ENCODE measurements at places on chromosomes 3 and 15.
A peak's percentile ranks its signal among the peaks of the same experiment; 100 is the strongest.

DNA sequence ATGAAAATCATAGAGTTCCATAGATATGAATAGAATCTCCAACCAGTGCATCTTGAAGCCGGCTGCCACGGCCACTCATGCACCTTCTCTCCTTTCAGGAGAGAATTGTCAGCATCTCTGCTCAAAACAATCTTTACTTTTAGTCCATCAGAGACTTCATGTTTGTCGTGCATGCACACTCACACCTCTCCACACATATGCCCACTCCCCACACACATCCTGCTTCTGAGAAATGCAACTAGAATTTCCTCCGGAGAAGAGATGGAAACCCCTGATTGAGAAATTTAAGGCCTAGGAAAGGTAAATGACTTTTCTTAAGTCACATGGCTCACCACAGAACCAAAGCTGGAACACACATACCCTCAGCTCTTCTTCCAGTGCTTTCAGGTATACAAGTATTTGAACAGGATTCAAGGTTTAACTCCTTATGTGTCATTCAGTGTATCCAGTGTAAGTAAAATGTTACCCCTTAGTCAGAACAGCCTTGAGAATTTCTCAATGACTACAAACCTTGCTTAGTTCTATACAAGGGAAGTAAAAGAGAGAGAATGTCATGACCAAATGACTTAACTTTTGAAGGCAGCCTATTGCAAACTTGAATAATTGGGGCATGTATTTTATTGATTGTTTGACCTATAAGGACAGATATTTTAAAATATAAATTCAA is 69.1 kb upstream of the TSEN2 start:
- DNase-seq: peak; percentile 25

GRCh38 chr3:150538324-150539208 is 7.7 kb downstream of the SERP1 start:
- DNase-seq: no peak

DNA sequence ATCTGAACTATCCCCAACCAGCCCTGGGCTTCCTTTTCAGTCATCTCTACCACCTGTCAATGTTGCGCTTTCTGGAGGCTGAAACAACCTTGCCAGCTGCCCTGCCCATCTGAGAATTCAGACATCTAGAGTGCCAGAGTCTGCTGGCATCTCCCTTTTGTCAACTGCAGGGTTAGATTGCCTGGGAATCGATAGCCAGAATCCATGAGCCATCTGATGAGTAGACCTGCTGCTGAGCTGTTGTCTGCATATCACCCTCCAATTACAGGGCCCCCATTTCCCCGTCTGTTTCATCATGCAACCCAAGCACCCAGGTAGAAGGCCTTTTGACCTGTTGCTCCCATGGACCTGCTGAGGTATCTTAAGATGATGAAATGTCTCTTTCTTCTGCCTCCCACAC is 280.1 kb downstream of the EPHB1 start:
- DNase-seq: no peak

- no peak for DNase-seq
Observed at GRCh38 chr15:76393614-76394013, 57.0 kb downstream of the ISL2 start.

DNA sequence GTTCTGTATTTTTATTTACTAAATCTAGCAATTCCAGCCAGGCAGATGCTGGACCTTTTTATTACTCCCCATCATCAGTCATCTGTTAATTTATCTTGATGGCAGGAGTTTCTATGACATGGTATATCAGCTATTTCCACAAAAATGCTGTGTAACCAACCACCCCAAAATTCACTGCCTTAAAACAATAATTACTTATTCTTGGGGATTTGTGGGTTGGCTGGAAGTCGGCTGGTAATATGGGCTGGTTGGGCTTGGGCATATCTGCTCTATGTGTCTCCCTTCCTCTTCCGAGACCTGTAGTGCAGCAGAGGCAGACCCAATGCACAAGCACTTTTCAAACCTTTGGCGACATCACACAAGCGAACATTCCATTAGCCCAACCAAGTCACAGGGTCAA is 92.1 kb upstream of the UBE2E1 start:
- no peak for DNase-seq

- DNase-seq: no peak
Observed at GRCh38 chr3:186922790-186923189, 7.5 kb upstream of the ST6GAL1 start.

GRCh38 chr3:32347343-32348125 is 44.1 kb upstream of the CMTM7 start:
- no peak for DNase-seq

GRCh38 chr15:51038162-51038973 is 56.3 kb downstream of the TNFAIP8L3 start:
- no peak for DNase-seq

- no peak for DNase-seq
Observed at GRCh38 chr3:66572938-66573710, 72.3 kb upstream of the LRIG1 start.

GRCh38 chr3:64501298-64501906 is 186.4 kb downstream of the ADAMTS9 start:
- no peak for DNase-seq

DNA sequence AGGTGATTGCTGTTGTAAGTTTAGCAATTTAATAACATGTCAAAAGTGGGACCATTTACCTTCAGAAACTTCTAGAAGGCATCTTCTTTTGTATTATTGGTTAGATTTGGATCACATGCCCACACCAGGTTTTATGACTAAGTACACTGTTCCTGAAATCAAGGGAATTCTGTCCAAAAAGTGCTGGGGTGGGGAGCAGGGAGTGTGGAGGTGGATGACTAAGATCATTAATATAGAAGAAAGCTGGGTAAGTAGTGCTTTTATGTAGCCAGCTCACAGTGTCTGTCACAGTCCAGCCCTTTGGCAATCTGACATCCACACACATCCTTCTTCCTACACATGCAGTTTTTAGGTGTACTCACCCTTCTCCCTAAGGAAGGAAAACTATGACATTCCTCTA is 120.0 kb downstream of the TMCO5A start:
- no peak for DNase-seq

DNA sequence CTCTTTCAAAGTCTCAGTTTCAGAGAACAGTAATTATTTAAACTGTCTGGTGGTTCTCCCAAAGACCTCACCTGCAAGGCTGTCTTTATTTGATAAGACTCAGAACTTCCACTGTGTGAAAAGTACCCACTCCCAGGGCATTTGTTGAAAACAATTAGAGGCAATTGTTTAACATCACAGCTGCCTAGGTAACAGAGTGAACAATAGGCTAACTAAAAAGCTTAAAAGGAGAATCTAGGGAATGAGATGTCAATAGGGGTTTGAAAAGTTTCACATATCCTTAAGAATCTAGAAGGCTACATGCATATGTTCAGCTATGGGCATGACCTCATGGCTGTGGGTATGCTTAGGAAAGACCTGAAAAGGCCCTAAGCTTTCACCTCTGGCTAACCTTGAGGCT is 2.9 kb upstream of the STRIT1 start:
- no peak for DNase-seq

DNA sequence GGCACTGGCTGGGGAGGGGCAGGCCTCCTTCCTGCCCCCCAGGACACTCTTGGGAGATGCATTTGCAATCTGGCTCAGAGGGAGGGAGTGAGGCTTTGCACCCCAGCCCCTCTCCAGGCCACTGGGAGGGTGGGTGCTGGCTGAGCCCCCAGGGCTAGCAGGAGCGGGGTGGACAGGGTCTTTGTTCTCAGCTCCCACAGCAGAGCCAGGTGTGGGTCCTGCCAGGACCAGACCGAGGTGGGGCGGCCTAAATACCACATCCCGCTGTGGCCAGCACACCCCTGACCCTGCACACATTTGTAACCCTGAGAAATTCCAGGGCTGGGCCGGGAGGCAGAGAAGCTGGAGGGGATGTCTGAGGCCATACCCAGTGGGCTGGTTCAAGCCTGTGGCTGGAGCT is 41.0 kb downstream of the STARD5 start:
- no peak for DNase-seq

DNA sequence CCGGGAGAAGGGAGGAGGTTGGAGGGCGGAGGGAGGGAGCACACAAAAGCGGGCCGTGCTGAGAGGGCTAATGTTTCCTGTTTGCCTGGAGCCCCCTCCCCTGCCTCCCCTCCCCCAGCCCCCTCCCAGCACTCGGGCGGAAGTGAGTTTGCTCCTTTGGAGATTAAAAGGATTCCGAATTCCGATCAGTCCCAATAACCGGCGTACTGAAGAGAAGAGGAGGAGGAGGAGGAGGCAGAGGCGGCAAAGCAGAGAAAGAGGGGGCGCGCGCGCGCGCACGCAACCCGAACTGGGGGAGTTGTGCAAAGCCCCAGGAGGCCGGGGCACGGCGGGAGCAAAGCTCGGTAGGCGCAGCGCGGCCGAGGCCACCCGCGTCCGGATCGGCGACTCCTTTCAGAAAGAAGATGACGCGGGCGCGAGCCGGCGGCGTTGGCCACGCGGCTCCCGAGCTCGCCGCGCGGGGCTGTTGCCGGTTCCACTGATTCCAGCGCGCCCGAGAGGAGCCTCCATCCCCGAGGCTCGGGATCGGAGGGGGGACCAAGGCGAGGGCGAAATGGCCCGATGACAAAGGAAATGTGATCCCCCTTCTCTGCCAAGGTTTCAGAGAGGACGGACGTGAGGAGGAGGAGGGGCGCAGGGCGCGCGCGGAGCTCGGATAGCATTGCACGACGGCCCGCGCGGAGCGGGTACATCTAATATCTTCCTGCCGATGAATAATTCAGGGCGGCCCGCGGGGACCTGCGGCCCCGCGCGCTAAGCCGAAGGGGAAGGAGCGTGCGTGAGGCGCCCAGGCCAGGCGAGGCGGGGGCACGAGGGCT is 1.1 kb upstream of the TRIM71 start:
- no peak for DNase-seq

DNA sequence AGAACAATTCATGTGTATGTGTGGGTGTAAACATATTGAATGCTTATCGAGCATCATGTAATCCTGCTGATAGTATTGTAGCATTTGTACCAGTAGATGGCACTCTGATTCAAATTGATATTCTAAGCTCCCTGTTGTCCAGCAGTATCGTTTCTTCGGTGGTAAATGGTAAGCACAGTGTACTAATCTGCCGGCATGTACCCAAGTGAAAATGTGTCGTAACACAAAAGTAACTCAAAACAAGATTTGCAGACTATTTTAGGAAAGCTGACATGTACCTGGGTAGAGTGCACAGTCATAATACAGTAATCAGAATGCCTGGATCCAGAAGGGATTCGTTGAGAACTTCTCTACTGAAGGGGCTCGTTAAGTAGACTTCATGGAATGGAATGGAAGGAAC is 31.7 kb upstream of the MNS1 start:
- DNase-seq: peak; percentile 56

DNA sequence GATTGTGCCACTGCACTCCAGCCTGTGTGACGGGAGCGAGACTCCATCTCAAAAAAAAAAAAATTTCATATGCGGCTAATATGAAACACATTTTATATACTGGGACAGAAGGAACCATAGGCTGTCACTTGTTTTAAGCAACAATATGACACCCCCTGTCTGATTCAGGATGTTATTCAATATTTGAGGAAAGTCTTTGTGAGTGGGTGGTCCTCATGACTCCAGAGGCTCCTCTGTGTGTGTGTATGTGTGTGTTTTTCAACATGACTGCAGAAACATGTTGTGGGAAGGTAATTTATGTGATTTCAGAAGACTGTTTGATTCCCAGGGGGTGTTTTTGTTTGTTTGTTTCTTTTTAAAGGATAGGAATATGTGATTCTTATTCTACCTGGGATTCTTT is 32.8 kb downstream of the MAP2K1 start:
- DNase-seq: no peak

GRCh38 chr3:133494469-133494868 is 79.0 kb upstream of the CDV3 start:
- DNase-seq: no peak

- no peak for DNase-seq
Observed at GRCh38 chr3:133717424-133717823, 28.8 kb upstream of the TF start.

DNA sequence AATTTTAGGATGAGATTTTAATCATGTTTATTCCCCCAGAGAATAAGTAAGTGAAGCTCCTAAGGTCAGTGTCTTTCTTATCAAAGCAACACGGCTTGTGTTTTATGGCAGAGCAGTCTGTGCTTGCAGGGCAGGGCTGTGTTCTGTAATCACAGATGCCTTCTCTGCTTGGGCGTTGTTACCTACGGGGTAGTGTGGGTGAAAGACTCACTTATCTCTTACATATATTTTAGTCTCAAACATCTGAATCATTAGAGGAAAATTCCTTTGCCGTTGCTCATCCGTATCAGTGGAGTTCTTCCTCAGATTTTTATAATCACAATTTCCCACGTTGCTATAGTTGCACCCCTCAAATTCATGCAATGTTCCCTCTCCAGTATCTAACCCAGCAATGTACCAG is 271.7 kb upstream of the MEIS2 start:
- no peak for DNase-seq

DNA sequence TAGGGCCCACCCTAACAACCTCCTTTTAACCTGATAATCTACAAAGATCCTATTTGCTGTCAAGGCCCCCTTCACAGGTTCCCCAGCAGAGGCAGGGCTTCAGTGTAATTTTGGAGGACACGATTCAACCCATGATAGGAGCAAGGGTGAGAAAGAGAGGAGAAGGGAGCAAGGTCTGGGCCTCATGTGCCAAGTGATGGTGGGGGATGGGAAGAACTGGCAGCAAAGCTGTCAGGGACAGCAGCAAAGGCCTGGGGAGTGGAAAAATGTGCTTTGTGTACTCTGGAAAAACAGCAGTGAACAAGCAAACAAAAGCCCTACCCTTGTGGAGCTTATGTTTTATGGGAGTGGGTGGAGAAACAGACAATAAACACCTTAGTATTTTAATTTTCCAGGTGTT is 2.7 kb upstream of the GALNT15 start:
- no peak for DNase-seq

DNA sequence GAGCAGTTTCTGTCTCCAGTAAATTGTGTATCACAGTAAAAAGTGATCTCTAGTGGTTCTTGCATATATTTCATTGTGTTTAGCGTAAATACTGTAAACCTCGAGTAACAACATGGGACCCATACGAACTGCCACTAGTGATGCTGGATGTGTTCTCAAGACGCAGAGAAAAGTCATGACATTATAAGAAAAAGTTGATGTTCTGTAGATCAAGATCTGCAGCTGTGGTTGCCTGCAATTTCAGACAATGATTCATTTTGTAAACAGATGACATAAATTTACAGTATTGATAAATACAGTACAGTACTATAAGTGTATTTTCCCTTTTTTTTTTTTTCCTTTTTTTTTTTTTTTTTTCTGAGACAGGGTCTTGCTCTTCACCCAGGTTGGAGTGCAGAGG is 100.1 kb downstream of the DPH6 start:
- no peak for DNase-seq

- DNase-seq: peak; percentile 16
Observed at GRCh38 chr3:153291059-153291685, 129.1 kb downstream of the RAP2B start.

Data from activated CD4-positive, alpha-beta T cell treated with anti-CD3 and anti-CD28 coated beads, Interleukin-2, amount 50 U/mL, for 16 hours (primary cell).